ENCODE measurements at places on chromosomes 16 and 17.

GRCh38 chr16:50371936-50372595 lies 3.3 kb upstream of the BRD7 start:
- no peak for DNase-seq

DNA sequence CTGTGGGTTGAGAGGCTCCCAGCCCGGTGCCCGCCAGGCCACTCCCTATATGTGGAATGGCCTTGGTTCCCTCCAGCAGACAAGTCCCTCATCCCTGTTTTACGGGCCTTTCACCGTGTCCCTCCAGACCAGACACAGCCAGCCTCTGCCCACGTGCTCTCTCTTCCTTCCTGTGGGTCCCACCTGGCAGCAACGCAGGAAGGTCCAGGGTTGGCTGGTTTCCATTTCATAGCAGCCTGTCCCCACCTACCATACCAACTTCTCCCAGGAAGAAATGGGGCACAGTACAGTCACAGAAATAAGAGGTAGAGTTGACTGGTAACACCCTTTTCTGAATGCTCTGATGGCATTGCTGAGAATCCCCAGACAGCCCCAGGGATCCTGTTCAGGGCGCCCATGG lies 34.9 kb downstream of the PLD6 start:
- no peak for DNase-seq

DNA sequence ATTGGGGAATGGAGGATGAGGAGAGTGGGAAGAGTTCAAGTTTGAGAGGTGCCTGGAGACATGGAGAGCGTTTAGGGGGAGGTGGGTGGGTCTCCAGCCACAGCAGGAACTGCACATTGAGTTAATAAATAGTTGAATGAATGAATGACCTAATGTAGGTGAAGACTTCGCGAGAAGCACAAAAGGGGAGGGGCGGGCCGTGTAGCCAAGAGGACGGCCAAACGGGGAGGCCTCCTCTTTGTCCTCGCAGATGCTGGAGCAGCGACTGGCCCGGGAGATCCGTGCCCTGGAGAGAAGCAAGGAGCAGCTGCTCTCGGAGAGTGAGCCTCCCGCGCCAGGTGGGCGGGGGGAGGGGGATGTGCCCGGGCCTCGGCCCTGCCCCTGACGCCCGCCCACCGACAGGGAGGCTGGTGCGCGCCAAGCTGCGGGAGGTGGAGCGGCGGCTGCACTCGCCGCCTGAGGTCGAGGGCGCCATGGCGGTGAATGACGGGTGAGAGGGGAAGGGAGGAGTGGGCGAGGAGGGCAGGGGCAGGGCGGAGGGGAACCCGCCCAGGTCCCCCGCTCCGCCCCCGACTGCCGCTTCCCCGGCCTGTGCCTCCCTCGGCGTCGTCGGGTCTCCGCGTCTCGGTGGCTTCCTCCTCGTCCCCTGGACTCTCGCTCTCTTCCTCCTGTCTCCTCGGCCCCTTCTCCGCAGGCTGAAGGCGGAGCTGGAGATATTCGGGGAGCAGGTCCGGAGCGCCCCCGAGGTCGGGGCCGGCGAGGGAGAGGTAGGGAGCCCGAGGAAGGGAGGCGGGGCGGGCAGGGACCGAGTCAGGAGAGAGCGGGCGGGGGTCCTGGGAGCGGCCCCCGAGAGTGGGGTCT lies 12.9 kb downstream of the SYCE1L start:
- DNase-seq: peak; percentile 76

GRCh38 chr16:88701581-88702370 lies 4.4 kb downstream of the RNF166 start:
- no peak for DNase-seq

DNA sequence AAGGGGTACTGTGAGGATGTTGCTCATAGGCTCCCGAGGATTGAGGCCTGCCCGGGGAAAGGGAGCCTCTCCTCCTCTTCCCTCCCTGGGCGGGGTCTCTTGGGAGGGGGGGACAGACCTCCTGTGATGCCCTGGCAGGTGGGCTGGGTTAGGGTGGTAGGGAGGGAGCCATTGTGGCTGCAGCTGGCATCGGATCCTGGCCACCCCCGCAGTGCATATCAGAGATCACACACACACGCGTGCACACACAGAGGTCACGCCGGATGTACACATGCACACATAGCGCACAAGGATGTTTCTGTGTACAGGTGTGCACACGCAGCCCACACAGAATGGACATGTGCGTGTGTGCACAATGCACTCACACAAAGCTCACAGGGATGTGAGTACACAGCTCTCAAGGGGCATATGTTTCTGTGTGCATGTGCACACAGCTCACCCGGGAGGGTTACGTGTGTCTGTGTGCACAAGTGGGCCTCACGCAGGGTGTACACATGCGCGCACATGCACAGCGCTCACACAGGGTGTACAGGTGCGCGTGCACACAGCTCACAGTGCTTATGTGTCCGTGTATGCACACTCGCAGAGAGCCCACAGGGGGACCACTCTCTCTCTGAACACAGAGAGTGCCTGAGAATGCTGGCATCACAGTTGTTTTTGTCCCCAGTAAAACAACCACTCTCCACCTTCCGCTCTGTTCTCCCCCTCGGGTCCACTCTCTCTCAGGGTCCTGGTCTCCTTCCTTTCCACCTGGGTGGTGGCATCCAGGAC lies 2.4 kb downstream of the GJD3 start:
- DNase-seq: no peak

DNA sequence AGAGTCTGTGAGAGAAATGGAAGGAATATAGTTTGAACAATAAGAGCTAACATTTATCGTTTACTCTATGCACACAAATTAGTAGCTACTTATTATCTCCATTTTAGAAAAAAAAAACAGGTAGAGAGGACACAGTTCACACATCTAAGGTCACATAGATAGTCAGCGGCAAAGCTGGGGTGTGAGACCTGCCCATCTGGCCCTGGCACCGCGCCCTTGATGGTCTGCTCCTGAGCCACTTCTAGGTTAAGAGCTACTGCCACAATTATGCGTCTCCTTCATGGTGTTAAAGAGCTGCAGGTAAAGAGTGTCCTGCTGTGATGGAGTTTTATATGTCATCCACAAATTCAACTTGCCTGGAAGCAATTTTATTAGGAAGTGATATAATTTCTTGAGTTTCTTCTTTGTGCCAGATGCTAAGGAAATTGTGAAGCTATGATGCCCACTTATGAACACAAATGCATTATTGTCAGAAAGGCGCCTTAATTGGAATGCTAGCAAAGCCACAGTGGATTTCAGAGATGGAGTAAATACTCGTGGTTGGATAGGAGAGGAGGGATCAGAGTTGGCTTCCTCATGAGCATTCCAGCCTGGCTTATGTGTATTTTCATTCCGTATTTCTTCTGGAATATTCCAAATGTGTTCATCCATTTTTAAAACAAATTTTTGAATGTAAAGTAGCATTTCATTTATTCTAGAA lies 21.3 kb upstream of the MFSD6L start:
- DNase-seq: no peak

Measured in activated naive CD4-positive, alpha-beta T cell treated with anti-CD3 and anti-CD28 coated beads, Interleukin-2, amount 50 U/mL, for 16 hours (primary cell).